ENCODE measurements at places on chromosomes 16 and 17. TPM values are rescaled to one million over a fixed set of nuclear protein-coding genes. Genes with fewer than 3 reads are reported as not detected.

- no peak for DNase-seq
Measured at GRCh38 chr16:12021578-12022253, 45.2 kb downstream of the SNX29 start.

The MPP2 gene
- total RNA-seq = 4.6 TPM

The CCDC78 gene
- total RNA-seq = 2.1 TPM

The PARN gene
- total RNA-seq = 31.6 TPM

The CRHR1 gene
- total RNA-seq = 0.36 TPM

Data from sciatic nerve (tissue), 2 donors.